Cardiac muscle cell (in vitro differentiated cells and primary cell): ENCODE measurements at places on chromosomes 5 and 9. TPM values are rescaled to one million over a fixed set of nuclear protein-coding genes. Genes with fewer than 3 reads are reported as not detected.
A peak's percentile ranks its signal among the peaks of the same experiment; 100 is the strongest.

DNA sequence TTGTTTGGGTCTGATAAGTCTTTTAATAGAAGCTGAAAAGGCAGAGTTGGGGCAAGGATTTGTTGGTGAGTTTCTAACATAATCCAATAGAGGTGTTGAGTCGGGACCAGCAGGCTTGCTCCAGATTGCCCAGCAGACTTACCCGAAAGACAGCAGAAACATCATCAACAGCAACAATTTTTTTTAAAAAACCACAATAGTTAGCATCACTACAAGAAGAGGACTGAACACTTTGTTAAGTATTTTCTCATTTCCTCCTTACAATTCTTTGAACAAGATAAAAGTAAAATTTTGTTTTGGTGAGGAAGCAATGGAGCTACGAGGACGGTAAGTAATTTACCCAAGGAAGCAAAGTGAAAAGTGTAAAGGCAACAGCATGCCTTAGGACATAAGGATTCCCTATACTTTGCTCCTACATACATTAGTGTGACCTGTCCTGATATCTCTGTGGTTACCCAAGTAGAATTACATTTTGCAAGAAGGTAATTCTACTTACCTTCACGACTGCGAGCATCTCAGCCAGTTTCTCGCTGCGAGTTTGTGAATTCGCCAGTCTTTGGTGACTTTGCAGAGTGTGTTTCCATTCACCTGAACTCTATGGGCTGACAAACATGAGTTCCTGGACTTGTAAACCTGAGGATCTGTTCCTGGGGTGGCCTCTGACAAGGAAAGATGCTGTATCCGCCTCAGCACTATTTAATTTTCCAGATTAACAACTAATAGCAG, 13.2 kb downstream of the ITK start:
- no peak for DNase-seq

DNA sequence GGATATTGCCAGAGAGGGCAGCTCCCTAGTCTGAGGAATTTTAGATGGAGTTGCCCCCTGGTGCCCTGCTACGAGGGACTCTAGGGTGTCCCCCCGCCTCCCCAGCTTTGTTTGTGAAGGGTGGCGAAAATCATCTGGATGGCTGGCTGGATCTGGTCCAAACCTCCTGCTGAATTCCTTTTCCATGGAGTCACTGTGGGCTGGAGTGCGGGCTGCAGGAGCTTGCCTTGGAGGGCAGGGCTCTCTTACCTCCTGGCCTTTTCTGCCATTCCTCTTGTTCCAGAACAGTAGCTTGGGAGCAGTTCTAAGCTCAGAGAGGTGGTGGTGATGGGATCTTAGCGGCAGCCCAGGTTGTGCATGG, 2.1 kb downstream of the SYNPO start:
- DNase-seq: peak; percentile 95

- no peak for DNase-seq
Observed at GRCh38 chr9:130471411-130472183, 26.8 kb downstream of the ASS1 start.

GRCh38 chr9:77857513-77858259, 173.9 kb downstream of the GNAQ start:
- DNase-seq: no peak

GRCh38 chr5:19855031-19855430, 133.0 kb downstream of the CDH18 start:
- no peak for DNase-seq

GRCh38 chr9:104604801-104605200, 626 bp downstream of the OR13C2 start:
- DNase-seq: no peak

DNA sequence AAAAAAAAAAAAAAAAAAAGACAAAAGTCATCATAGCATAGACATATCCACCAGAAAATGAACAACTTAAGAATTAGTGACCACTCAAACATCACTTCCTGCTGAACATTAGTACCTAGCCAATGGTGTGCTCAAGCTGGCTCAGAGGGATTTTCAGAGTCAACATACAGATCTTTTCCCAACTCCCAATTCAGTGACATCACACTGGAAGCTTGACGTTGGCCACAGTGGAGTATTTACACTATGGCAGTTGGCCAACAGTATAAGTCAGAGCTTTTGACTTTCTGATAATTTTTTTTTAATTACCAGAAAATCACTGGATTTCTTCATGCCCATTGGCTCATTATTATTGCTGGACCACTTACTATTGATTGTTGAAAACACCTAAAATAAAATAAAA, 383.5 kb downstream of the ARHGEF28 start:
- no peak for DNase-seq

GRCh38 chr9:14992516-14992915, 82.3 kb upstream of the FREM1 start:
- no peak for DNase-seq

GRCh38 chr5:132820162-132820754, 7.2 kb downstream of the SOWAHA start:
- peak; percentile 96 for DNase-seq

DNA sequence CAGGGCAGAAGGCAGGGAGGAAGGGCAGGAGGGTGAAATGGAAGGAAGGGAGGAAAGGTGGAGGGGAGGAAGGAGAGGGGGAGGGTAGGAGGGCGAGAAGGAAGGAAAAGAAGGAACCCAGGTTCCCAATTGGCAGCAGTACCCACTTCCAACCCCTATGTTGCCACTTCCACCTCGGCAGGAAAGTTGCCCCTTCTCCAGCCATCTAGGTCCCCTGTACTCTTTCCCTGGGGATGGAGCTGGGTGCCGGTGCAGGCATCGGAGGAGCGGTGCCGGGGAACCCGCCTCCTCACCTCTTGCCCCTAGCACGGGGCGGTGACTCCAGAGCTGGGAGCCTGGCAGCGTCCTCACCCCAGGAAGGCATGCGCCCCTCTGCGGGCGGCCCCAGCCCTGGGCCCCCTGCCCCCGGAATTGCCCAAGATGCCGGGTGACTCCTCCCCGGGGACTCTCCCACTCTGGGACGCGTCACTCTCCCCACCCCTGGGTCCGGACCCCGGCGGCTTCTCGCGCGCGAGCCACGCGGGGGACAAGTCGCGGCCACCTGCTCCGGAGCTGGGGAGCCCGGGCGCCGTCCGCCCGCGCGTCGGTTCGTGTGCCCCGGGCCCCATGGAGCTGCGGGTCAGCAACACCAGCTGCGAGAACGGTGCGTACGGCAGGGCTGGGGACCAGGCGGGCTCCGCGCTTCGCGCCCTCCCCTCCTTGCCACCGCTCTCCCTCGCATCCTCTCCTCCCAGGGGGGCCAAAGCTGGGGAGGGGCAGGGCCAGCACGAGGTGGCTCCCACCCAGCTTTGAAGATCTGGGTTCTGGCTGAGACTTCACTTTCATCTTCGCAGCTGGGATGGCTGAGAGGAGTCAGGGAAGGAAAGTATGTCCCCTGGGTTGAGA, at the start of gene NIPAL4:
TSS of gene NIPAL4 (plus strand) at position 499 of the 885 bp plus-strand sequence. CDS start at position 607, 108 bp downstream.
- no peak for DNase-seq

The SLC34A1 gene
- not detected in 2 replicates for total RNA-seq

The LCN1 gene
- total RNA-seq: not detected in 2 replicates

The BRINP1 gene
- total RNA-seq: 5.2 and 8.2 TPM in 2 replicates
